ENCODE measurements at places on chromosomes 2 and 18. TPM values are rescaled to one million over a fixed set of nuclear protein-coding genes. Genes with fewer than 3 reads are reported as not detected.

CRYBA2 gene
- 0.20 TPM for total RNA-seq

ACTG2 gene
- total RNA-seq = 2.9 TPM

SP5 gene
- total RNA-seq = not detected

NOSTRIN gene
- total RNA-seq = not detected

TUBA3E gene
- not detected for total RNA-seq

HRH4 gene
- total RNA-seq = not detected
